ENCODE measurements at places on chromosomes 13 and 19.

DNA sequence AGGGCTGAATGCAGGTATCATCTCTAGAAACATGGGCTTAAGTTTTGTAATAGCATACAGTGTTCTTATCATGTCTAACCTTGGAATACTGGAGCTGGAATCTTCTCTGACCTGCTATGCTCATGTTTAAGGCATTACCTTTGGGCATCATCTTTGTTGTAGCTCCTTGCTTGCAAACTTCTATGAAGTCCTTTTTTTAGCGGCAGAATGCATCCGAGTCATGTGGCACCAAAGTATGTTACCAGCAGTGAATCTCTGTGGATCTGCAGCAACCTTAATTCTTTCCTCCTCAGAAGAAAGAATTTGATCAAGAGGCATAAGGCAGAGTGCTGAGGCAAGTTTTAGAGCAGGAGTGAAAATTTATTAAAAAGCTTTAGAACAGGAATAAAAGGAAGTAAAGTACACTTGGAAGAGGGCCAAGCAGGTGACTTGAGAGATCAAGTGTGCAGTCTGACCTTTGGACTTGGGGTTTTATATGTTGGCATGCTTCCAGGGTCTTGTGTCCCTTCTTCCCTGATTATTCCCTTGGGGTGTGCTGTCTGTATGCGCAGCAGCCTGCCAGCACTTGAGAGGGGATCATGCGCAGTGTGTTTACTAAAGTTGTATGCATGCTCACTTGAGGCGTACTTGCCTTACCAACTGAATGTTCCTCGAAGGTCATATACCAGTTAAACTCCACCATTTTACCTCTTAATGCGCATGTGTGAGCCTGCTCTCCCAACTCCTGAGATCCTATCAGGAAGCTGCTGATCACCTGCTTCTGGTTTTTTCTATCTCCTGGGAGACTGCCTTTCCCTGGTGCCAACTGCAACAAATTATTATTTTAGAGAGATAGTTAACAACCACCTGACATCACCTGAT lies 115.5 kb downstream of the LACC1 start:
- no peak for DNase-seq

DNA sequence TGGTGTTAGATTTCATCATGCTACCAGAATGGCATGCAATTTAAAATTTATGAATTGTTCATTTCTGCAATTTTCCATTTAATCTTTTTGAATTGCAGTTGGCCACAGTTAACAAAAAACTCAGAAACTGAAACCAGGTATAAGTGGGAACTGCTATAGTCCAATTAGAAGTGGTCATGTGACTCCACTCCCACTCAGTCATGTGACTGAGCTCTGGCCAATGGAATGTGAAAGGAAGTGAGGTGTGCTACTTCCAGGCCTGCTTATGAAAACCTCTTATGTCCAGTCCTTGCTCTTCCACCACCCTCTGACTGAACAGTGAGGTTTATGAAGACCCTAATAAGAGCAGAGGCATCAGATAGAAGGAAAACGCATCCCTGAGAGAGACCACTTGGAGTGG lies 47.0 kb downstream of the DLEU7 start:
- no peak for DNase-seq

DNA sequence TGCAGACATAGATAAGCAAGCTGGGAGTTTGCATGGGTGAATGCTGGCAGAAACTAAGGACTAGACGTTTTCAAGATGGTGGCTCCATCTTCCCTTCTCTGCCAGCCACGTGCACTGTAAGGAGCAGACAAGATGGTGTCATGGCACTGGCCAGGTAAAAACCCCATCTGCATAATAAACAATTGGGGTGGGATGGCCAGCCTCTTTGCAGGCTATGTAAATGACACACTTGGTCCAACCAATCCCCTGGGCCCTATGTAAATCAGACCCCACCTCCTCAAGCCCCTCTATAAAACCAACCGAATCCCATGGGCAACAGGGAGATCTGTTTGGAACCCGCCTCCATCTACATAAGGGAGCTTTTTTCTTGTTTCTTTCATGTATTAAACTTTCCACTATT lies 2.4 kb upstream of the OR7A5 start:
- no peak for DNase-seq

DNA sequence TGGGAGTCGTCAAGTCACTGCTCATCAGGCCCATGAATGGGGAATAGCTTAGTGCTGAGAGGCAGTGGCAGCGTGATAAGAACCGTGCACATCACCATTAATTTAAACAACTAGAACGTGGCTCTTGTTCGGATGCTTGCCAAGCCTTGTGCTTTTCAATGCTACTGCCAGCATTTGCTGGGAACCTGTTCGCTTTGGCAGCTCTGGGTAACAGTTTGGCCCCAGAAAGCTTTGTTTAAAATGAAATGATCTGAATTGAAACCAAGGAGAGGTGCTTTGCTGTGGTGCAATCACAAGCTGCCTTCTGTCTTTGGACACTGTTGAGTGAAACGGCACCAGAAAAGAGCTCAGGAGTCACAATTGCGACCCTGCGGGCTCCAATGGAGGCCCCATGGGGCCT lies 53.5 kb upstream of the OLFM4 start:
- no peak for DNase-seq

- DNase-seq: no peak
Observed at GRCh38 chr13:41136396-41137031, 3.9 kb upstream of the KBTBD6 start.

DNA sequence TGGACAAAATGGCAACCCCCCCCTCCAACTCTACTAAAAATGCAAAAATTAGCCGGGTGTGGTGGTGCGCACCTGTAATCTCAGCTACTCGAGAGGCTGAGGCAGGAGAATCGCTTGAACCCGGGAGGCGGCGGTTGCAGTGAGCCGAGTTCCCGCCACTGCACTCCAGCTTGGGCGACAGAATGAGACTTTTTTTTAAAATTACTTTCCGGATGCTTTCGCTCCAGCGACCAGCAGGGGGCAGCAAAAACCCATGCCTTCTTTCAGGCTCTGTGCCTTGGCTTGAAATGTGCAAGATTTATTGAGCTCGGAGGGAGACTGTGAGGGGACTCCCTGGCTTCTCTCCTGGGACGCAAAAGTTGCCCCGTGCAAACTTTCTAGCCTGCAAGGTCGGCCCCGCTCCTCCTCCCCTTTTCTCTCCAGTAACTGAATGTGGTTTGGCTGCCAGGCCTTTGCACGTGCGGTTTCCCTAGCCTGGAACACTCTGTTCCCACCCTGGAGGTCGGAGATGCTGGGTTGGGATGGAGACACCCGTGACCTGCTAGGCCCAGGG lies 61.4 kb upstream of the NFIC start:
- peak; percentile 5 for DNase-seq

GRCh38 chr19:19279853-19280252 lies 6.8 kb upstream of the TM6SF2 start:
- no peak for DNase-seq

DNA sequence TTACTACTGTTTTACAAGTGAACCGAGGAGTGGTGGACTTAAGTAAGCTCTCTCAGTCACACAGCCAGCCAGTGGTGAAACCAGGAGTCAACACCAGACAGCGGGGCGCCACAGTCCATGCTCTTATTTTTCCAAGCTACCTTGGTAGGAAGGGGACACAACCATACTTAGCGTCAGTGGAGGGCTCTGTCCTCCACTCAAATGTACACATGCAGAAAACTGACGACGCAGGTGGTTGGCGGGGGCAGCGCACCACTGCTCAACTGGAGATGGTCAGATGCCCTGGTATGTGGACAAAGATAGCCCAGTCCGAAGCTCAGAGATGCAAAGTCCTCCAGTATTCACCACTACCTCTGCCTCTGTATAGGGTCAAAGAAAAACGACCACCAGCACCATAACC lies 1.1 kb downstream of the ZNF667 start:
- no peak for DNase-seq
